LoVo (cell line): ENCODE measurements at places on chromosomes 3 and 15.

DNA sequence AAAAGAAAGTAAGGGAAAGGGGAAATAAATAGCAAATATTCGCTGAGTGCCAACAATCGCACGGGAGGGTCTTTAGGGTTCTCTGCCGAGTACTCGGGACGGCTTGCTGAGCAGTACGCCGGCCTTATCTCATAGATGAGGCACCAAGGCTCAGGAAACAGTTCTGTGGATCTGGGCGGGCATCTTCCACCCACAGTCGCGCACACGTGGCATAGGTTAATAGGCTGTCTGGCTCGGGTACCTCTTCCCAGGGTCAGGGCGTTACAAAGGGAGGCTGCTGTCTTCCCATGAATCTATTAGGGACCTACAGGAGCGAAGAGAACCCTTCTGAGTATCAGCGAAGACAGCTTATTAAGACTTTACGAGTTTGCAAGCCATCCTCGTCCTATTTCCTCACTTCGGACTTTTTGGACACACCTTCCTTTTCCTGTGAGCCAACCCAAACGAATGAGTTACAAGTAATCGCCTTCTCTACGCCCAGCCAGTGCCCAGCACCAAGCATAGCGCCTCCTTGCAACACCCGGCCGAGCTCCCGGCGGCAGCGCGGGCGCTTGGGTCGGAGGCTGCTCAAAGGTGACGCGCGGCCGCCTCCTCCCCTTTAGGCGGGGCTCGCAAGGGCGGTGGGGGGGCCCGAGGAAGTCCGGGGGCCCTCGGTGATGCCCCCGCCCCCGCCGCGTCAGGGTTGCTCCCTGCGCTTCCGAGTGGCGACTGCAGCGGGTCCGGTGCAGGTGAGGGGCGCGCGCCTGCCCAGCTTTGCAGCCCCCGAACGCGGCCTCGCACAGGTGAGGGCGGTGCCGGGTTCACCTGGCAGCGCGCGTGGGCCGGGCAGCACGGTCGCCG, at the start of gene MCTP2:
Gene MCTP2, plus strand, starts transcription at position 679 of the 840 bp plus-strand sequence. CDS start 66,705 bp downstream, outside the sequence.
- peak; percentile 93 for DNase-seq

DNA sequence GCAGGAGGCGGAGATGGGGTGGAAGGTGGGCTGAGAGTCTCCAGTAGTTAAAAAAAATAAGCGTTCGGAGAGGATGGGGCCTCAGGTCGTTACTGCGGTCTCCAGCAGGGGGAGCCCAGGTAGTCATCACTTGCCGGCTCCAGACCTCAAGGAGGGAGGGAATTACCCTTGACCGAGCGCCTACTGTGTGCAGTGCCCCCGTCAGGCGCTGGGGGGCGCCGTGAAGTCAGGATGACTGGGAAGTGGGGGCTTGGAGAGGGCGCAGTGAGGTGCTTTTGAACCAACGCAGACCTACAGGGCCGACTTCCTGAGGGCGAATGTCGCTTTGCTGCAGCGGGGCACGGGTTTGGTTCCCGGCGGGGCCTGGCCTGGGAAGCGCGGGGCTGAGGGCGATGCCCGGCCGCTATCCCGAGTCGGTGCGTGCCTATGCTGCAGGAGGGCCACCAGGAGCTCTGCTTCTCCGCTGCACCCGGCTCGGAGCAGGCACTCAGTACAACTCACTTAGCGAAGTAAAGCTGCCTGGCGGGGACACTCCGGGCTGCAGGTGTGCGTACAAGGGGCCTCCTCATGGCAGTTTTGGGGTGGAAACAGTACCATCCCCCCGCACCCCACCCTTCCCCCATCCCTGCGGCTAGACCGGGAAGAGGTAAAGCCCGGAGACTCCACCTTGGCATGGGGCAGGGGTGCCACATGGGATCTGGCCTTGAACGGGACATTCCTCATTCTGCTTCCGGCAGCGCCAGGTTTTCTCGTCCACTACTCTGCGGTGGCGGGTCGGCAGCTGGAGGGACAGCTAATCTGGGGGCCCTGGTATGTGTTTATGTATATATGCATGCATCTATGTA, 79.8 kb downstream of the RHCG start:
- peak; percentile 72 for DNase-seq

- peak; percentile 53 for DNase-seq
Measured at GRCh38 chr15:78195735-78196201, 38.6 kb downstream of the ACSBG1 start.

DNA sequence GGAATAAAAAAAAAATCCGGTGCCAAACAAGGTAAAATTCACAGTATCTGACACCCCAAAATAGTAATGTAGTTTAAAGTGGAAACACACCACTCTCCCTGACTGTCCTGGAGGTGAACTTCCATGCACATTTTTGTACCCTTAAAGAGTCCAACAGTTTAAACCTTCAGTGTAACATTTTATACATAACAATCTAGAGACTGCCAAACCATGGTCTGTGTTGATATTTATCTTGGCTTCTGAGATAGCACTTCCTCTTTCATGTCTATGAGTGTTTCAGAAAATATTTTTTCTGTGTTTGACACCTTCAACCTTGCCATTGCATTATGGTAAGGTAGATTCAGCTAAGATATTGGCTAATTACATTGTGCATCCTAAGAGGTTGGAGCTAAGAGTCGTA, 13.9 kb downstream of the TMEM45A start:
- DNase-seq, result no peak

DNA sequence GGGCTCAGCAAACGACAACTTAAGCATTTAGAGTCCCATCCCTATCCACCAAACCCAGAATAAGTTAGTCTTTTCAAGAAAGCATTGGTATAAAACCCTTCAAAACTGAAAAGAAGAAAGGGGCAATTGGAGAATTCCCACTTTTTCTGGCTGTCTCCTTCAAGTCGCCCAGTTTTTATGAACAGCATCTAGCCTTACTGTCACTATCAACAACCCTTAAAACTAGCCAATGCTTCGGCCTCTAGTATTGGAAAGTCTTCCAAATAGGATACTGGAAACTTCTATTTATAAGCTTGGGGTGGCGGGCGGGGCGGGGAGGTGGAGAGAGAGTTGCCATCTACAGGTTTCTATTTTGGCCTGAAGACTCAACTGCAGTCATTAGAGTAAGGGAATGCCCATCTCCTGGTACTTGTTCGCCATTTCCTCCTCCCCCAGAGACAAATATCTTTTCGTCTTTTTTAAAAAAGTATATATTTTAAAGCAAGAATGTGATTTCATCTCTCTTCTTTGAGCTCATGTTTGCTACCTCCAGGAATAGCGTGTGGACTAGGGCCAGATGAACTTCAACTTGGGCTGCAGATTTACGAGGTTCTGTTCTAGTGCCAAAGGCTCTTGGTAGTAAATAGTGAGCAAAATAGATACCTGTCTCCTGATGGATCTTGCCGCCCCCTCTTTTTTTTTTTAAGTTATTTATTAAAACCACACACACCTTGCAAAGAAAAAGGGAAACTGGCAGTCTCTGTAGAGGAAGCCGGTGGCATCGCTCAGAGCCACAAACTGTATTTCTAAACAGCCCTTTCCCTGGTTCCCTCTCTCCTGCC, 2.7 kb downstream of the BCL6 start:
- peak; percentile 61 for DNase-seq

GRCh38 chr3:14516738-14517345, 23.3 kb downstream of the GRIP2 start:
- DNase-seq, result no peak

DNA sequence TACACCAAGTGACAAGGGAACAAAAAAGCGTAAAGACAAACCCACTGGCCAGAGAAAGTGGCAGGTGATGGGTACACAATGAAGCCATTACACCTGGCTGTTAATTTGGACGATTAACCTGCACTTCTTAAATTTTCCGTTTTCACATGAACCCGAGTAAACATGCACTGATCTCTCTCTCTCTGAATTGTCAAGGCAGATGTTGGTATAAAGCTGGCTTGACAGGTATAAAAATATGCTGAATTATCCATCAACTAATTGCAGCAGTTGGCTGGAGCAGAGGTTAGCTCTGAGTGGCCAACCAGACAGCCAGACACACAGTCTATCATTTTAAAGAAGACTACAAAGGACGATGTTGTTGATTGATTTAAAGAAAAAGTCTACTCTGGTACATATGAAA, 561.7 kb upstream of the ALCAM start:
- DNase-seq, result no peak

DNA sequence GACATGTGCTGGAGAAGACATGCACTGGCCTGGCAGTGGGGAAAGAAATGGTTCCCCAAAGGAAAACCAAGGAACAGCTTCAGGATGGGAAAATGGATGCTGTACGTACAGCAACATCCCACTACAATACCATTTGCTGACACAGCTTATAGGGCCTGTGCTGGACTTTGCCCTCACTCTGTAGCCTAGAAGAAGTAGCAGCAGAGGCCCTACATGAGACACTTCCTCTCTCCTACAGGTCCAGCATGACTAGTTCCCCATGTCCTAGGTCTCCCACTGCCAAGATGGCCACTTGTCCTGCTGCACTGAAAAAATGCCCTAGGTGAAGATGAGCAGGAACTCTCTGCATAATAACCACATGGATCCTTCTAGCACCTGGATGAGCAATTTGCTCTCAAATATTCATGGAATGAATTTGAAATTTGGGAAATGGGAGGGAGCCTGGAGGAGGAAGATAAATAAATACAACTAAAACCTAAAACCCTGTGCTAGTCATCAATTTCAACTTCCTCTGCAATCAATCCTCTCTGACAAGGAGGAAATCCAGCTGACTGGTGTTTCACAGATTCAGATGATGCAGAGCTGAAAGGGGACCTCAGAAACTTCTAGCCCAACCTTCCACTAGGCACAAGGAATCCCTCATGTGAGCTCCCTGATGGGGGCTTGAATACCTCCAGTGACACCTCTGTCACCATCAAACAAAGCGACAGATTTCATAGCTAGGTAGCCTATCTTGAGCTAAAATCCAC, 514.3 kb upstream of the PPP2R3A start:
- DNase-seq, result no peak

- no peak for DNase-seq
Measured at GRCh38 chr3:148206446-148206845, 491.3 kb upstream of the AGTR1 start.

DNA sequence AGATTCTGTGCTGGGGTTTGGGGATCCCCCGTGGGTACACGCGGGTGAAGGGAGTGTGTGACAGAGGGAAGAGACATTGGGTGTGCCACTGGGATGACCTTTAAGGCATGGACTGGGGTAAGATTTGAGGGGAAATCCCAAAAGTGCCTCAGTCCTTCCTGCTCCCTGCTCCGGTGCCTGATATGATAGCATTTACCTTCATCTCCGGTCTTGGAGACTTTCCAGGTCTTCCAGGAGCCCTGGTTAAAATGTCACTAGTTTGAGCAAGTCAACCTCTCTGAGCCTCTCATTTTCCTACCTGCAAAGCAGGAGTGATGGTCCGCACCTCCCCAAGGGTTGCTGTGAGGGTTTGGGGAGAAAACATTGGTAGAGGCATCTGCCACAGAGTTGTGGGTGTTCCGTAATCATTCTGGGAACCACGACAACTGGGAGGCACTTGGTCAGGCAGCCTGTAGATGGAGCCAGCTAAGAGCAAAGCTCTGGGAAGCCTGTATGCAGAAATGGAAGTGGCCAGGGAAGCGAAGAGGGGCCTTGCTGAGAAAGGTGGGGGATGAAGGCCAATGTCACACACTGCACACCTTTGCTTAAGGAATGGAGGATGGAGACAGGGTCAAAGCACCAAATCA, 33.9 kb upstream of the KIF23 start:
- no peak for DNase-seq

DNA sequence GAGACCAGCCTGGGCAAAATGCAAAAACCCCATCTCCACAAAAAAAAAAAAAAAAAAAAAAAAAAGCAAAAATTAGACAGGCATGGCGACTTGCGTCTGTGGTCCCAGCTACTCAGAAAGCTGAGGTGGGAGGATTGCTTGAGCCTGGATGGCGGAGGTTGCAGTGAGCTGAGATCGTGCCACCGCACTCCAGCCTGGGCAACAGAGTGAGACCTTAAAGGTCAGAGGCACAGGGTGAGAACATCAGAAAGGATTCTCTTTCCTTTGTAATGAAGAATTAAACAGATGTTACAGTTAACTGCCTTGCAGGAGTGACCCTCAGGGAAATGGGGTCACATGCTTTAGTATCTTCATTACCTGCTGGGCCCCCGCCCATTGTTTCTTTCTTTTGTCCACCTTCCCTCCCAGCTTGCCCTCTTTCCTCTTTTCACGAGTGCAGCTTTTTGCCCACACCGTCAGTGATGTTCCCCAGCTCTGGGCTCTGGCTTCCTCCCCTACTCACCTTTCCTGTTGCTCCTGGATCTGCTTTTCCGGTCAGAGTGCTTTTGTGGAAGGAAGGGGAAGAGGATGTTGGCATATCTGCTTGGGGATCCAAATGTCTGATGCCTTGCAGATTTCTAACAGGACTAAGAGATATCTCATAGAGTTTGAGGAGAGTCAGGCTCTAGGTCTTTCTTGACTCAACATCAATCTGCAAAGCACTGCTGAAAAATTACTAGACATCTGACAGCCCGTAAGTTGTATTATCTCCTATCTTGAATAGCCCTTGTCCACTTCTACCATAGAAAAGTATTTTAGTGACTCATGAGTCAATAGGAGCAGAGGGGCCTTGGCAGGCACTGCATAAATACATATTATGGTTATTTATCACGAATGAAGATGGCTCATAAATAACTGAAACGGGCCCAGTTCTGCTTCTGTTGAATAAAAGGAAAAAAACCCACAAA, 35.6 kb upstream of the NDUFB4 start:
- DNase-seq, result no peak

- DNase-seq, result no peak
Measured at GRCh38 chr15:73784291-73784690, 31.1 kb upstream of the INSYN1 start.

- no peak for DNase-seq
Measured at GRCh38 chr3:188905547-188905946, 266.2 kb upstream of the TPRG1 start.

DNA sequence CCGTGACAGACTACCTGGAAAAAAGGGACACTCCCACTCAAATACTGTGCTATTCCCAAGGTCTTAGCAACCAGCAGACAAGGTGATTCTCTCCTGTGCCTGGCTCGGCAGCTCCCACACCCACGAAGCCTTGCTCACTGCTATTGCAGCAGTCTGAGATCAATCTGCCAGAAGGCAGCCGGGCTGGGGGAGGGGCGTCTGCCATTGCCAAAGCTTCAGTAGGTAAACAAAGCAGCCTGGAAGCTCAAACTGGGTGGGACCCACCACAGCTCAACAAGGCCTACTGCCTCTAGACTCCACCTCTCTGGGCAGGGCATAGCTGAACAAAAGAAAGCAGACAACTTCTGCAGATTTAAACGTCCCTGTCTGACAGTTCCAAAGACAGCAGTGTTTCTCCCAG, 128.4 kb upstream of the SETMAR start:
- no peak for DNase-seq

GRCh38 chr3:20990896-20991295, 760.1 kb downstream of the ZNF385D start:
- no peak for DNase-seq

GRCh38 chr3:197023241-197023997, 6.2 kb downstream of the MELTF start:
- no peak for DNase-seq

DNA sequence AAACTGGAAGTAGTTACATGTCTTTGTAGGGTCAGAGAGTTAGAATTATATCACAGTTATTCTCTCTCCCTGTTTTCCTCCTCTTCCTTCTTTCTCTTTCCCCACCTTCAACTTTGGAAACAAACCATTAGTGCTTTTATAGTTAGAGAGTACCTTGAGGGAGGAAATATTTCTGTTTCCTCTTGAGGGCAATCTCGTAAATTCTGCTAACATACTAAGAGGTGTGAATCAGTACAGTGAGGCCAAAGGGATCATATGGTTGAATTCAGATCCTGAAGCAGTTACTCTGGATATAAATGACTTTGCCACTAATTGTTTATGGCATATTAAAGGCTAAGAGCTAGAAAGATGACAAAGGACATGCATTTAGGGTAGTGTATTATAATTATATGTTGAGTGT, 60.3 kb upstream of the CCNL1 start:
- no peak for DNase-seq

GRCh38 chr3:196493292-196493691, 10.3 kb downstream of the RNF168 start:
- DNase-seq, result no peak
